ENCODE measurements at places on chromosomes 13 and 19.

GRCh38 chr13:49371943-49372613 is 71.8 kb downstream of the CAB39L start:
- DNase-seq = peak; percentile 48

DNA sequence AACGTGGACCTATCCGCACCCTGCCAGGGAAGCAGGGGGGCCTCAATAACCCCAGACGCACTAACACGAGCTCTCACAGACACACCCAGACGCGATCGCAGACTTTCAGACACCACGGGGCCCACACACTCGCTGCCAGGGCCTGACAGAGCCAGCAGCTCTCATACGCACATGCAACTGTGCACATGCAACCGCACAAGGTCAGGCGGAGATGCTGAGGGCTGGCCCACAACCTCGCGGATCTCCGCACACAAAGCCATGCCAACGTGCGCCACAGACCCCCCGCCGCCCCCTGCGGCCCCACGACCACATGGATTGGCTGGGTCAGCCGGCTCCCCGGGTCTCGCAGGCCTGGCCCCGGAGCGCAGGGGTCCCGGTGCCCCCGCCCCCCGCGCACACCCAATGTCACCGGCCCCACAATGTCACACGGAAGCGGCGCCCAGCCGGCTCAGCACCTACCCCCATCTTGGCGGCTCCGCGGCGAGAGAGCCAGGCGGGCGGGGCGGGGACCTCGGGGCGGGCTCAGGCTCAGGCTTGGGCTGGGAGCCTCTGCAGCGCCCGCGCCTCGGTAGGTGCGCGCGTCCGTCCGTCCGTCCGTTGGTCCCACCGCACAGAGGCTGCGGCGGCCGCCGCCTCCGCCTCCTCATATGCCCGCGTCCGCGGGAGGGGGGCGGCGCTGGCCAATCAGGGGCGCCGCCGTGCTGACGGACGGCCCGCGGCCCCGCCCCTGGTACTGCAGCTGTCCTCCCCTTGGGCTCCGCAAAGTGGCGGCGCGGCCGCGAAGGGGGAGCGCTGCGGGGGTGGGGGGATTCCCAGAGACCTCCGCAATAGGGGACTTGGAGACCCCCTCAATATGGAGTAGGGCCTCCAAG is at the start of gene ATP1A3:
Gene ATP1A3, minus strand, starts transcription at position 619 of the 872 bp plus-strand sequence. Its CDS starts 154 bp downstream, at position 465.
- no peak for DNase-seq

- no peak for DNase-seq
These were observed 30.1 kb downstream of the EPS15L1 start for GRCh38 chr19:16441661-16442162.

DNA sequence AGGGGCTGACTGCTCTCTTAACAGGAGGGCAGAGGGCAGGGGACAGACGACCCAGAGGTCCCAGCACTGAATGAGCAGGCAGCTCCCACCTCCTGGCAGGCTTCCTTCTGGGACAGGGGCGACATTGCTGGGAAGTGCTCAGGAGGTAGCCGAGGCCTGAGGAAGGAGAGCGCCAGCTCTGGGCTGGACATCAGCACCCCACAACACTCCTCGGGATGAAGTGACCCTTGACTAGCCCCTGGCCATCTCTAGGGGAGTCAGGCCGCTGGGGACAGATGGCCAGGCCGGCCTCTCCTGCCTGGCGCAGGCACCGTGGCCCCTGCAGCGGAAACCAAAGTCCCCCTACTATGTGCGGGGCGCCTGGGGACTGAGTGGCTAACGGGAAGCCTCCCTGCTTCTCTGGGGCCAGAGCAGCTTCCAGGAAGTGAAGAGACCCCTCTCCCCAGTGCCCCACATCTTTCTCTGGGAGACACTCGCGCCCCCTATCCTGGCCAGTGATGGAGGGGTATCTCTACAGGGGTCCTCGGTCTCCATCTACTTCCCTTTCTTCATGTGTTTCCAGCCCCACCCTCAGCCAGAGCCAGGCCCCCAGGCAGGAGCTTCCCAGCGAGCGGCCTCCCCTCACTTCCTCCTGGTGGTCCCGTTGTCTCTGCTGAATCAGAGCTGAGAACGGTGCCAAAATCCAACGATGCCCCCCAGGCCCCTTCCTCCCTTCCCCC is 10.1 kb downstream of the PRR36 start:
- DNase-seq = no peak

DNA sequence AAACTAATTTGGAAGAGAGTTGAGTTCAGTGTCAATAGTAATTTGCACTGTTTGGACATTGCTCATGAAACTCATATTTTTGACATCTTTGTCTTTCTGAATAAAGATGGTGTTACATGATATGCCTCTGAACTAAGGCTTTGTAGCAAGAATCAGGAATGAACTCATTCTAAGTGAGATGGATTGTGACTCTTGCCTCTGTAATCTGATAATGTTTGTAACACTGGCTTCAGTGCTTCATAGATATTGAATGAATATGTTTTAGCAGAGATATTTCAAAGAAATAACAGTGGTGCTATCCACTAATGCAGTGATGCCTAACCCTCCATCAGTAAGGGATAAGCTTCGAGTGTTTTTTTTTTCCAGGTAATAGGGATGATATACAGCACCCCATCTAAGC is 32.9 kb downstream of the TEX26 start:
- DNase-seq = no peak

GRCh38 chr19:16920816-16921529 is 32.2 kb downstream of the F2RL3 start:
- DNase-seq = no peak

- DNase-seq = no peak
These were observed 209.6 kb downstream of the ATP8A2 start for GRCh38 chr13:25581351-25581750.

- DNase-seq = no peak
These were observed 689.3 kb upstream of the ATXN8OS start for GRCh38 chr13:69418319-69418718.

DNA sequence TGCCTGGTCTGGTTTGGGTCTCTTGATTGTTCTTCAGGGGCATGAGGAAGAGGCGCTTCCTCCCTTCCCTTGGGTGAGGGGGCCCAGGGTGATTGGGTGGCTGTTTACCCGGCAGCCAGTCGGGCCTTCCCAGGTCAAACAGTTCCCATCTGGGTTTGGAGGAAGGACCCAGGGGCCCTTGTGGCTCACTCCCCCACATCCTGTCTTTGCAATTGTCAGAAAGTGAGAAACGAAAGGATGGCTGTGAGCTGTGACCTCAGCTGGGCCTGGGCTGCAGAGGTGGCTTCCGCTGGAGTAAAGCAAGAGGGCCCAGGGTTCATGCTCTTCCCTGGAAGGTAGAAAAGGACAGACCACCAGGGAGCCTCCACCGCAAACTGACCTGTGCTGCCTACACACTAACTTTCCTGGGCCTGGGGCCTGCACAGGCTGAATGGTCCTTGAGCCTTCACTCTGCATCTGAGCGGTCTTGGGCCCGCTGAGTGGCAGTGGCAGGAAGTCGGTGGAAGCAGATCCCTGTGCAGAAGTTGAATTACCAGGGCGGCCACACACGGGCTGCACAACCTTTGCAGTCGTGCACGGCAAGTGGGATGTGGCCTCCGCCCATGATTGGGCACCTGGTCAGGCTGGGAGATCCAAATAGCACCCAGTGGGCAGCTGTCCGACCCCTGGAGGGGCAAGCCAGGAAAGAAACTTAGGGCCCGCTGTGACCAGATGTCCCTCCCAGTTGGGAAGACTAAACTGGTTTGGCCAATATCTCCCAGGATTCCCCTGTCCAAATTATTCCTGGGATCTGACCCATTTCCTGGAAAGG is 5.3 kb upstream of the CD79A start:
- DNase-seq = no peak

DNA sequence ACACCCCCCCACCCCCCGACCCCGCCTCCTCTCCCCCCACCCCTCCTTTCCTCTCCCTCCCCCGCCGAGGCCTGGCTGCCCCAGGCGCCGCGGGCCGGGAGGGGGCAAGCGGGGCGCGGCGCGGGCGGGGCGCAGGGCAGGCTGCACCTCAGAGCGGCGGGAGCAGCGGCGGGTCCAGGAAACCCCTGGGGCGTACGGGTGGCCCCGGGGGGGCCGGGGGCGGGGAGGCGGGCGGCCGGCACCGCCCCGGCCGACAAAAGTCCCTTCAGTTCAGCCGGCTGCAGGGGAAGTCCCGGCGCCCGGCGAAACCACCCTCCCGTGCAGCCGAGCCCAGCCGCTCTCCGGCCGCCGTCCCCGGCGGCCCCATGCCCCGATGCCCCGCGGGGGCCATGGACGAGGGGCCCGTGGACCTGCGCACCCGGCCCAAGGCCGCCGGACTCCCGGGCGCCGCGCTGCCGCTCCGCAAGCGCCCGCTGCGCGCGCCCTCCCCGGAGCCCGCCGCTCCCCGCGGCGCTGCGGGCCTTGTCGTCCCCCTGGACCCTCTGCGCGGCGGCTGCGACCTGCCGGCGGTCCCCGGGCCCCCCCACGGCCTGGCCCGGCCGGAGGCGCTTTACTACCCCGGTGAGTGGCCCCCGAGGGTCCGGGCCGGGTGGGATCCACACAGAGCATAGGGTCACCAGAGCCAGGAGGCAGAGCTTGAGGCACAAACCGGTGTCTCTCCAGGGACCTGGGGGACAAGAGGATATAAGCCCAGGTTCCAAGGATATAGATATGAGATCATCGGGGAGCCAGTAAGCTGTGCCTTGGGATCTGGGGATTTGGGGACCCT is at the start of gene BCL3:
Gene BCL3, plus strand, starts transcription at position 283 of the 829 bp plus-strand sequence. Its CDS starts 83 bp downstream, at position 366.
- DNase-seq = no peak

- DNase-seq = no peak
These were observed 45.5 kb downstream of the SAE1 start for GRCh38 chr19:47176071-47176626.

- peak; percentile 96 for DNase-seq
These were observed 333.1 kb downstream of the GPC6 start for GRCh38 chr13:93559718-93560117.

- DNase-seq = no peak
These were observed 15.7 kb downstream of the TYK2 start for GRCh38 chr19:10364644-10365043.

DNA sequence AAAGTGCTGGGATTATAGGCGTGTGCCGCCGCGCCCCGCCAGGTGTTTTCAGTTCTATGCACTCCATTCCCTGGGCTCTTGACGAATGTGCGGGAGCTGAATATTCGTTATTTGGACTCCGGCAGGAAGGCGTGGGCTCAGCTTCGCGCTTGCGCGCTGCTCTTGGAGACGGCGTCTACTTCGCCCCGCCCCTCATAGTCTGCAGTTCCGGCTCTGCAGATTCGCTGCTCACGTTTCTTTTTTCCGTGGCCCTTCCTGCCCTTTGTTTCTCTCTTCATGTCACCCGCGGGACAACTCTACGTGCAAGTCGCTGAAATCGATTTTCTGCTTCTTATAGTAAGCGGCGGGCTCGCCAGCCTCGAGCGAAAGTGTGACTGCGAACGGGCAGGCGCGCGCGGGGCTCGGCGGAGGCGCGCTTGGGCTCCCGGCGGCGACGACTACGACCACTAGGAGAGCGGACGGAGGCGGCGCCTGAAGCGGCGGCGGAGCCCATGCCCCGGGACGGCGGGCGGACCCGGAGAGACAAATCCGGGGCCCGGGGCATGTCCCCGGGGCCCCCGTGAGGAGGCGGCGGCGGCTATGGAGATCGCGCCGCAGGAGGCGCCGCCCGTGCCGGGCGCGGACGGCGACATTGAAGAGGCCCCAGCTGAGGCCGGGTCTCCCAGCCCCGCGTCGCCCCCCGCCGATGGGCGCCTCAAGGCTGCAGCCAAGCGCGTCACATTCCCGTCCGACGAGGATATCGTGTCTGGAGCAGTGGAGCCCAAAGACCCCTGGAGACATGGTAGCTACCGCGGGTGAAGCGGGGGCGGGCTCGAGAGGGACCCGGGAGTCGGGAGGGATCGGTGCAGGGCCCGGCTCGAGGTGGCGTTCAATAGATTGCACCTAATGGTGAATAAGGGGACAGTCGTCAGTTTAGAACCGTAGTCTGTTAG is at the start of gene PPP1R37:
Gene PPP1R37, plus strand, starts transcription at position 433 of the 932 bp plus-strand sequence. Its CDS starts 147 bp downstream, at position 580.
- peak; percentile 85 for DNase-seq

- no peak for DNase-seq
These were observed 5.4 kb downstream of the LINGO3 start for GRCh38 chr19:2302319-2303210.

DNA sequence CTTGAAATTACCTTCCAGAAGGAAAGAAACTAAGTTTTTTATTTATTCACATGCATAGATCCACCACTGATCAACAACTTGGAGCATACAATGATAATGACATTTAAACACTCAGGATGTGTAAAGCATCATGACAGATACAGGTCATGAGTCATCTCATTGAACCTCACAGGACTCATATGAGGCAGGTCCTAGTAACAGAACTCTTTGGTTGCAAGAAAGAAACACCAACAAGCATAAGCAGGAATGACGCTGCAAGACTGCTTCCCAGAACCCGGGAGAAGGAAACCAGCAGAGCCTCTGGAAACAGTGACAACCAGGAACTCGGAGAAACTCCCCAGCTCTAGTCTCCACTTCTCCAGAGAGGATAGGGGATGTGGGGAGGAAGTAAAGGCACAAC is 60.8 kb upstream of the IPO5 start:
- DNase-seq = peak; percentile 5

- DNase-seq = no peak
These were observed 1.5 kb downstream of the ERF start for GRCh38 chr19:42253245-42254088.

DNA sequence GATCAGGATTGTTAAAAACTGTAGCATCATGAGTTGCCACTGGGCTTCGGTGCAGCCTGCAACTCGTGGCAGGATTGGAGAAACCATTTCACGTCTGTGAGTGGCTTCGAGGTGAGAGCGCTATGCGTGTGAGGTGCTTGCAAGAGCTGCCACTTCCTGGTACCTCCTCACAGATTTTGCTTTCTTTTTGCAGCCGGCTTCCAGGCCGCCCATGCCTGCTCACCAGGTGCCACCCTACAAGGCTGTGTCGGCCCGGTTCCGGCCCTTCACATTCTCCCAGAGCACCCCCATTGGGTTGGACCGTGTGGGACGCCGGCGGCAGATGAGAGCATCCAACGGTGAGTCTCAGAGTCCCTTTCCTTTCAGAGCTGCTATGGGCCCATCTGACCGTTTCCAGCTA is 57.9 kb upstream of the C1QTNF9 start:
- DNase-seq = no peak

DNA sequence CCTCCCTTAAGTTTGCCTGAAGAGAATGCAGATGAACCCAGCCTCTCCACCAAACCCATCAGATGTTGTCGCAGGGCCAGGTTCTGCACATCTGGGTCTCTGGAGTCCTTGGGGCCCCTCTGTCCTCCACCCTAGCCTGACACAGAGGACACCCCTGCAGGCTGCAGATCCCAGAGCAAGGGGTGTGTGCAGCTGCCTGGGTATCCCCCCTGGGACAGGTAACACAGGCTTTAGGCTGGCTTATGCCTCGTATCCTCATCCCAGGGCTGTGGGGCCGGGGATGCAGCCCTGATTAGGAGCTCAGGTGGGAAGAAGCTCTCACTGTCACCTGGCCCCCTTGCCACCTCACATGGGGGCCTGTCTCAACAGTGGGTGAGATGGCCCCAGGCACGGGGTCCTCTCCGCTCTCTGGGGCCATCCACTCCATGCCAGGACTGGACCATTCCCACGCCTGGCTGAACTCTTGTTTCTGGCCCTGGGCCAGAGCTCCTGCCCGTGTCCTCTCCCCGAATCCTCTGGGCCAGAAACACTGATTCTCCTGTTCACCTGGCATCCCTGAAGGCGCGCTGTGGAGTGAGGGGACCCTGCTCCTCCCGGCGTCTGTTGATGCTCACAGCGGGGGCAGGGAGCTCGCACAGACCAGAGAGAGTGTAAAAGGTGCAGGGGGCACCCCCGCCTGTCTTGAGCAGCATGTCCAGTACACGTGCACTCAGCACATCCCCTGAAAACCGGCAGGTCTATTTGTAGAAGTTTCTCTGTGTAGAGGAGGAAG is 38.7 kb upstream of the TPM4 start:
- no peak for DNase-seq

Data from kidney epithelial cell (primary cell).